Left ventricle myocardium inferior (tissue), 1 donor: ENCODE measurements at places on chromosomes 2 and 18. TPM values are rescaled to one million over a fixed set of nuclear protein-coding genes. Genes with fewer than 3 reads are reported as not detected.

Gene MAP3K19
- not detected for total RNA-seq

Gene CNNM3
- total RNA-seq = 11.1 TPM

Gene INPP4A
- total RNA-seq = 20.8 TPM

Gene XDH
- 0.05 TPM for total RNA-seq

Gene SEPTIN10
- 55.4 TPM for total RNA-seq

Gene ANKRD36B
- 3.8 TPM for total RNA-seq

Gene TNFRSF11A
- 1.6 TPM for total RNA-seq

Gene UGT1A8
- not detected for total RNA-seq

Gene TIA1
- total RNA-seq = 45.1 TPM

Gene DPP10
- total RNA-seq = 0.16 TPM

Gene CLIP4
- 33.6 TPM for total RNA-seq

Gene CD28
- total RNA-seq = 0.77 TPM

Gene NEU4
- not detected for total RNA-seq

Gene CFC1
- not detected for total RNA-seq

Gene PTPRN
- total RNA-seq = 0.11 TPM

Gene MAB21L4
- total RNA-seq = not detected

Gene C2orf66
- total RNA-seq = not detected

Gene ELOA2
- total RNA-seq = not detected

Gene HOXD13
- total RNA-seq = not detected

Gene CLEC4F
- not detected for total RNA-seq

Gene DTNA
- 167 TPM for total RNA-seq

Gene FBXO48
- 1.0 TPM for total RNA-seq

Gene RAPGEF4
- total RNA-seq = 3.7 TPM

Gene ZNF521
- 10.3 TPM for total RNA-seq
